ENCODE measurements at places on chromosomes 5 and 9.

GRCh38 chr5:11963227-11963626 is 59.0 kb upstream of the CTNND2 start:
- DNase-seq = no peak

DNA sequence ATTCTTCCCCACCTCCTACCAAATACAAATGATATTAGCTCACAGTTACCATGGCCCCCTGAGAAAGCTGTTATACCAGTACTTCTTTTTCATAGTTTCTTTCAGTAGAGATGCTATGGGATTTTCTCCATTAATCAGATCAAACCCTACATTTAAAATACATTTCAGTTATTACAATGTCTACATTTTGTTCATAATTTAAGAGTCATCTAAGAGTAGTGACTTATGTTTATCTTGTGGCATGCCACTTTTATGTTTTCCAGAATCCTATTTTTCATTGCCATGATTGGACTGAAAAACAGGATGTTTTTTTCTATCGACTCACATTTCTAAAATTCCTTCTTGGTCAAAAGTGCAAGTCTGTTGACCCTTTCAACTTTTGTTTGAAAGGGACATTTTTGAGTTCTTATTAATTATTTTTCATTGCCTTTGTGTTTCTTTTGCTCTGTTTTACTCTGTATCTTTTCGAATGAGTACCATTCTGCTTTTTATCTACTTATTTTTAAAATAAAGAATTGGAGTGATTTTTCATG is 77.4 kb upstream of the ANXA1 start:
- no peak for DNase-seq

- DNase-seq = no peak
Measured at GRCh38 chr5:120062515-120062917, 401.6 kb upstream of the PRR16 start.

GRCh38 chr5:154756868-154757813 is 2.0 kb downstream of the LARP1 start:
- no peak for DNase-seq

DNA sequence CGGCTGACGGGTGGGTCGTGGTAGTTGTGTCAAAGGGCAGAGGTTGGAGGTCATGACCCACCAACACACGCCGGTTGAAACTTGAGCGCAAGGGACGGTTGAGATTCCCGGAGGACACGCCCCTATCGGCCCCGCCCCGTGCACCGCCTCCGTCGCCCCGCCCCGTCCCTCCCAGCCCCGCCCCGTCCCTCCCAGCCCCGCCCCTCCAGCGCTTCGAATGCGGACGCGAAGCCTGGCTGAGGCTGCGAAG is 226 bp upstream of the RANBP17 start:
- no peak for DNase-seq

DNA sequence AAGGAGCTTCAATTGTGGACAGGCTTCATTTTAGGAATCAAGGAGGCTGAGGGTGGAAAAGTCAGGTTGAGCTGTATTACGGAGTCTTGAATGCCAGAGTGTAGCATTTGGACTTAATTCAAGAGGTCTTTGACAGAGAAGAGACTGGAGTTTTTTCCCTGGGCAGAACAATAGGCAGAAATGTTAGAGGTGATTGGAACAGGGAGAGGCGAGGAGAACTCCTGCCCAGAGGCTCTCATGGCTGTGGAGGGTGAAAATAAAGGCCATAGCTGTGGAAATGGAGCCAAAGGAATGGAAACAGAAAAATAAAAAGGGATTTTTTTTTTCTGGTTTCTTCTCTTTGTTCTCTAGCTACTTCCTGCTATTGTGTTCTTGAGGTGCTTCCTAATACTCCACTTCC is 3.7 kb upstream of the IFNB1 start:
- DNase-seq = no peak

DNA sequence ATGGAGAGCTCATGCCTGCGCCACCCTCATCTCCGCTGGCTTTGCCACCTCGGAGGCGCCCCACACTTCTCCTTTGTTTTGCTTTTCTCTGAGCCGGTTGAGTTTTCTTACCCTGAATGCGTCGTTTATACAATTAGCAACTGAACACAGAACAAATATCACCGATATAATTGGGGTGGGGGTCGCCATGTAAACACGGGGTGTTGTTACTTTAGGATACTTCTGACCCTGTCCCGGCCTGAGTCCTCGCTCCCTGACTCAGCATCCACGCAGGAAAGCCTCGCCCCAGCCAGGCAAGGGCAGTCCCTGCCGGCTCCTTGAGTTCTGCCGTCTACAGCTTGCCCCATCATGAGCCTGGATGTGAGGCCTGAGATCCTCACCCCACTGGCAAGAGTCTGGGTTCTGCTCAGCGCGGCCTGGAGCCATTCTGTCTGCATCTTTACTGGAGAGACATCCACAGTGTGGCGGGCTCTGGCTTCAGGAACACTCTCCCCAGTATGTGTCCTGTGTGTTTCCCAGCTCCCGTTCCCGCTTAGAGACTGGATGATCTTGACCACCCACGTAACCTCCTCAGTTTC is 5.5 kb downstream of the NKX2-5 start:
- DNase-seq = no peak

DNA sequence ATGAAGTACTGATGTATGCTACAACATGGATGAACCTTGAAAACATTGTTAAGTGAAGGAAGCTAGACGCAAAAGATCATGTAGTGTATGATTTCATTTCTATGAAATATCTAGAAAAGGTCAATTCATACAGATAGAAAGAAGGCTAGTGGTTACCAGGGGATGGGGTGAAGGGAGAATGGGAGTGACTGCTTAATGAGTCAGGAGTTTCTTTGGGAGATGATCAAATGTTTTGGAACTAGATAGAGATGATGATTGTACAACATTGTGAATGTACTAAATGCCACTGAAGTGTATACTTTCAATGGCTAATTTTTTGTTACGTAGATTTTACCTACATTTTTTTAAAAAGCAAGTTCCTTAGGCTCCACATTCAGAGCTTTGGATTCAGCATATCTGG is 14.9 kb upstream of the DELE1 start:
- no peak for DNase-seq

- DNase-seq = no peak
Measured at GRCh38 chr5:109829331-109829730, 139.6 kb downstream of the MAN2A1 start.

- no peak for DNase-seq
Measured at GRCh38 chr9:95250462-95251221, 66.9 kb downstream of the FANCC start.

- DNase-seq = no peak
Measured at GRCh38 chr5:142740474-142741242, 29.5 kb upstream of the ARHGAP26 start.

DNA sequence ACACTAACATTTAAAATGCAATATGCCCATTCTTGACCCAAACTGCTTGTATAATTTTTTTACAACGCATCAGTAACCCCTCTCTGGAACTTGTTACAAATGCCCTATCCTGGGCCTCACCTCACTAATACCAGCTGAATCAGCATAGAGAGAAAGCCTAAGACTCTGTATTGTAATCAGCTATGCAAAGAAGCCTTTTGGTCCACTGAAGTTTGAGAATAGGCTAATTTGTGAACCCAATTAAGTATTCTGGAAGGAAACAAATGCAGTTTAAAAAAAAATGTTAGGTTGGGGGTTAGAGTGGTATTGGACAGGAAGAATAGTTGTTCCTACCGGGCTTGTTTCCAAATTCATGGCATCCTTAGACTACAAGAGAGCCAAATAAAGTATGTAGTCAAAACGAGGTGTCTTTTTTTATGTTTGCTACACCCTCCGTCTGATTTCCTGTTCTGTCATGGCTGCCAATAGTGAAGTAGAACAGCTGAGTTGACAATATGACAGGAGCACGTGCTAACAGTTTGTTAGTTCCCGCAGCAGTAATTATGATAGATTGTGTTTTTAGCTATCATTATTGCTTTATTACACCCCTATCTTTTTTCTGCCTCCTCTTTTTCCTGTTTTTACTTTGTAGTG is 1048.7 kb upstream of the NUDT12 start:
- DNase-seq = no peak

GRCh38 chr9:74953235-74953751 is 581 bp upstream of the C9orf40 start:
- no peak for DNase-seq

DNA sequence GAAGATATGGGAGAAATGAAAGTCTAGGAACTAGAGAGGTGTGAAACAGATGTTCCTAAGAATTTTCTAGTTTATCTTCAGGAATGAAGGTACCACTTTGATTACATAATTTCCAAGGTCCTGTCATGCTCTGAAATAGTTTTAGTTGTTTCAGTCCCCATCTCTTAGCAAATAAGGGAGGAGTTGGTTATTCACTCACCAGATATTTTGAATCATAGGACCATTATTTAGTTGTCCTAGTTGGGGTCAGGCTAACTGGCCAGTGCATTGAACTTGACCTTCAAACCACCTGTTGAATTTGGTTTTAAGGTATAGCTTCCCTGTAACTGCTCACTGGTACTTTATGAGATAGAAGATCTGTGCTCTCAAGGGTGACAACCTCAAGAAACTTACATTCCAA is 53.9 kb upstream of the TNFAIP8 start:
- DNase-seq = no peak

DNA sequence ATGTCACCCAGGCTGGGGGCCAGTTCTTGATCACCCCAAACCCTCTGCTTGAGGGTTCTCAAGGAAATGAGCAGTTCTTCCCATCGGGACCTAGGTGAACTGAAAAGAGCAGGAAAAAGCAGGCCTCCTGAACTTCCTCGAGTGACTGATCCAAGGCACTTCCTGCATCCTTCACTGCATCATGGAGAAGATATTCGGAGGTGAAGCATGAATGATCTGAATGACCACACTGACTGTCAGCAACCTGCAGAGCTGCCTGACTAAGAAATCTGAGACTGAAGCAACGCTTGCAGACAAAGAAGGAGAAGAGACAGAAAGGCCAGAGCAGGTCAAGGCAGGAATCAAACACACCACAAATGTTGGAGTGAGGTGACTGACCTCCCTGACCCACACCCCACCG is 420.2 kb downstream of the AGTPBP1 start:
- DNase-seq = no peak

- no peak for DNase-seq
Measured at GRCh38 chr9:75130621-75131230, 42.4 kb downstream of the OSTF1 start.

GRCh38 chr9:33157960-33158842 is 8.9 kb downstream of the B4GALT1 start:
- no peak for DNase-seq

DNA sequence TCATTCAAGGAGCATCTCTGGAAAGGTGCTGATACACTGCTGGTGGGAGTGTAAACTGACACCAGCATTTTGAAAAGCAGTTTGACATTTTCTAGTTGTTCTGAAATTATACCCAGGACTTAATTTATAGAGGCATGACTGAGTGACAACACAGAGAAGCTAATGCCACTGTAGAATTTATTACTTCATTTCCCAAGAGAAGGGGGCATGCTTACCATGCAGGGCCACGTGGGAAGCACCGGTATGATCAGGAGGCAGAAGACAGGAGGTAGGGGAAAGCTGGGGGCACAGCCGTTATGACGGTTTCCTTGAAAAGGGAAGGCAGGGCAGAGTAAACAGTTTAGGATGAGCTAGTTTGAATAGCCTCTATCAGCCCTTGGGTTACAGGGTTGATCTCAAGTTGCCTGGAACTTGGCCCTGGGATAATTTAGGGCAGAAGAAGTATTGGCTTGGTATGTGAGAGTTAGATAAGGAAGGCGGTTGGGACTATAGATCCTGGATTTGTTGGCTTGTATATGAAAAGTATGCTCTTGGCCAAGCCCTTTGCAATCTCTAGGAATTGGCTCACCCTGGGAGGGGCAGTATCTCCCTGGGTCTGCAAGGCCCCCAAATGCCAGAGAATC is 305.7 kb downstream of the ENC1 start:
- no peak for DNase-seq

- no peak for DNase-seq
Measured at GRCh38 chr9:89448381-89448780, 49.5 kb downstream of the SEMA4D start.

- no peak for DNase-seq
Measured at GRCh38 chr9:130932255-130933079, 6.6 kb downstream of the FIBCD1 start.

DNA sequence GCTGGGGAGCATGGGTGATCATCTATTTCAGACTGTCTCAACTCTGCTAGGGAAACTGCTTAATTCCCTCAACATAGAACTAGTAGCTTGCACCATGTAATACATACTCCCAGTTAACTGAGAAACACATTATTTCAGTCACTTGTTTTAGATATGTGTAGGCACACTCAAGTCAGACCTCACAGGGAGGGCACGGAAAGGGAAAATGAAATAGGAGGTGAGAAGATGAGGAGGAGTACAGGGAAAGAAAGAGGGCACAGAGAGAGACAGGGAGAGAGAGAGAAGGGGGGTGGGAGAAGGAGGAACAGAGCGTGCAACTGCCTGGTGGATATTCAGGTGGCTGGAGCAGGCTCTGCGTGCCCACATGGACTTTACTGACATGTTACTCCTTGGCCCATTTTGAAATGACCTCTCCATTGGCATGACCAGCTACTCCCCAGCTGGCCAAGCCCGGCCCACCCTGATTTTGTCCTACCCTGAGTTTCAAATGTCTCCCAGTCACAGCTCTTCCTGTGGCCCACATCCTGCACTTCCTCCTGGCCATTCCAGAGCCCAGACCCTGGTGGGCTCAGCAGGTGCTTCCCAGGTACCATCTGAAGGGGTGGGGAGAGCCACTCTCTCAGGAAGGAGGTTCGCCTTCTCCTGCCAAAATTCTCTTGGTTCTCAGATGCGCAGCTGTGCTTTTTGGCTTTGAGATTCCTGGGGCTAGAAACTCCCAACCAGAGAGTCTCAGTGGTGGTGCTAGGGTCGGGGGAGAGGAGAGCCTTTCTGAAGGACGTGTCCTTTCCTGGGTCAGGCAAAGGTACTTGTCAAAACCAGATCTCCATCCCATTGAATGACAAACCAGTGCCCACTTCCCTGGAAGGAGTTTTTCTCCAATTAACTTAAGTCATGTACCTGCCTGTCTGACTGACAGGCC is 229.4 kb downstream of the FSTL4 start:
- no peak for DNase-seq

DNA sequence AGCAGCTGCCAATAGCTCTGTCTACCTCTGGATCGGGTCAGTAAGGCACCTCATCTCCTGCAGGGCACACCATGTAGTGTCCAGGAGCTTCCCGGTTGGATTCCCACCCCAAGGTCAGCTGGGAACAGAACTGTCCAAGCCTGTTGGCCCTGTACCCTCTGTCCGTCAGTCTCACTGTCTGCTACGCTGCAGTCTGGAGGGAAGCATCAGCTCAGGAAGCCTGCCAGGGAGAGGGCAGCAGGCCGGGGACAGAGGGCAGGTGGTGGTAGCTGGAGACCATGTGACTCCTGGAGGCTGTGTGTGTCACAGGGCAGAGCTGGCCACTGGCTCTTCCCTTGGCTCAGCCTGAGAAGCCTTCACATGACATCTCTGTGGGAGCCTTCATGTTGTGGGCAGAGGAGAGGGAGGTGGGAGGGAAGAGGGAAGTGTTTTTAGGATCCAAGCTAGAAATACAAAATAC is 134.5 kb downstream of the SEC61B start:
- no peak for DNase-seq

All from iPS DF 6.9 (cell line).